Urinary bladder (tissue), 4 donors: ENCODE measurements at places on chromosomes 7 and 10. TPM values are rescaled to one million over a fixed set of nuclear protein-coding genes. Genes with fewer than 3 reads are reported as not detected.

Gene AHR
- total RNA-seq = 485 TPM

Gene LAMB1
- 323 TPM for total RNA-seq

Gene CYP26C1
- total RNA-seq = not detected

Gene ICA1
- 32.8 TPM for total RNA-seq

Gene HMX2
- not detected for total RNA-seq

Gene RARRES2
- total RNA-seq = 86.2 TPM

Gene MEOX2
- 43.1 TPM for total RNA-seq

Gene C10orf62
- not detected for total RNA-seq
